ENCODE measurements at places on chromosomes 16 and 17.
A peak's percentile ranks its signal among the peaks of the same experiment; 100 is the strongest.

GRCh38 chr17:67509390-67510287, 132.6 kb downstream of the PITPNC1 start:
- no peak for DNase-seq

DNA sequence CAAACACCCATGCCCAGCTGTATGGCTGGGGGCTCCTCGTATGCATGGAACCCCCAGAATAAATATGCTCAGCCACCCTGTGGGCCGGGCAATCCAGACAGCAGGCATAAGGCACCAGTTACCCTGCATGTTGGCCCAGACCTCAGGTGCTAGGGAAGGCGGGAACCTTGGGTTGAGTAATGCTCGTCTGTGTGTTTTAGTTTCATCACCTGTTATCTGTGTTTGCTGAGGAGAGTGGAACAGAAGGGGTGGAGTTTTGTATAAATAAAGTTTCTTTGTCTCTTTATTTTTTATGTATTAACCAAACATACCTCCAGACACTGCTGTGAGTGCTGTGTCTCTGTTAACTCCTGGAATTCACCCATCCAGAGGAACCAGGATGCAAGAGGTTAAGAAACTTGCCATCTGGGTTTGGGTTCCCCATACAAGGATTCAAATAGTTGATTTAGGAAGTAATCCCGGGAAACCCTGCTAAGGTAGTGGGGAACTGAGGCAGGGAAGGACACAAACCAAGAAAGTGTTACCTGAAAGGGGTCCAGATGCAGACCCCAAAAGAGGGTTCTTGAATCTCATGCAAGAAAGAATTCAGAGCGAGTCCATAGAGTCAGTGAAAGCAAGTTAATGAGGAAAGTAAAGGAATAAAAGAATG, 37.4 kb upstream of the IL21R start:
- DNase-seq, result no peak

DNA sequence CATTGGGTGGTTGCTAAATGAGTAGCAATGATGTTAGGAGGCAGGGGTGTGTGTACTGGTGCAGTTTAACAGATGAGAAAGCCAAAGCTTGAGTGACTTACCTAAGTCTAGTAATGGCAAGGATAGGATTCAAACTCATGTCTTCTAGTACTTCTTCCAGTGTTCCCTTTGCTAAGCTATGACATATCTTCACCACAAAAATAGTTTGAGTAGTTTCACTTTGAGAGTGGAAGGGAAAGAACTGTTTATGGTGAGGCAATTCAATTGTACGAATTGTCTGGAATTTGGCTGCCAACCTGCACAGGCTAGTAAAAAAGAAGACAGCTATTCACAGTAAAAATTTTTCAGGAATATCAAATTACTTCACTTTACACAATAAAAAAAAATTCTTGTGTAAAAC, 138.0 kb downstream of the NLK start:
- DNase-seq, result no peak

GRCh38 chr17:17985555-17985954, 12.9 kb downstream of the DRC3 start:
- no peak for DNase-seq

GRCh38 chr16:20610892-20611349, 34.8 kb upstream of the ACSM2B start:
- no peak for DNase-seq

- DNase-seq, result no peak
Measured at GRCh38 chr17:50051606-50052005, 4.3 kb upstream of the ITGA3 start.

DNA sequence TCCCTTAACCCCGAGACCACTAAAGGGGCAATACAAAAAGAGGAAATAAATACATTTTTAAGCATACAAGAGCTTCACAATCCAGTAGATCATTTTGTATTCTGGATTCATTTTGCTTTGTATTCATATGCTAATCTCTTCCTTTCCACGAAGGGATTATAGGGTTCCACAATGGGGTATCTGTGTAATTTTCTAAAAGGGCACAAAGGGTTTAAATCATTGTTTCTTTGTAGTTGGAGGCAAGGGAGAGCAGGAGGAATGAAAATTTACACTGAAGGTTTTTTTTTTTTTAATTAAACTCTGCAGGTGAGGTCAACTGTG, 592 bp upstream of the NUFIP2 start:
- DNase-seq, result no peak

DNA sequence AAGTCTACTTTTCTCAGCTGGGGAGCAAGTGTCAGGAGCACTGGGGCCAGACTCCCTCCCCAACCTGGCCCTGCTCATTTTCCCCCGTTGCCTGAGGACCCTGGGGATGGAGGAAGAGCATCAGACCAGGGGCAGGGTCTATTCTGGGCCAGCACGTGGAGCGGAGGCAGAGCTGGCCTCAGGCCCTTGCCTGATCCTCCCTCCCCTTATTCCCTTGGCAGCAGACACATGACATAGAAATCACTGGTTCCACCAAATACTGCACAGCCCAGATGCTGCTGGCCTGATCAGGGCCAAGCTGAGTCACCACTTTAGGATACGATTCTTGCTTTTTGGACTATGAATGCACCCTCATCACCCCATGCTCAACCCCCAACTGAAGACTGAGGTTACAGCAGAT, 15.8 kb upstream of the AGRP start:
- DNase-seq, result no peak

GRCh38 chr17:78474614-78475146, 96.2 kb downstream of the PGS1 start:
- no peak for DNase-seq

DNA sequence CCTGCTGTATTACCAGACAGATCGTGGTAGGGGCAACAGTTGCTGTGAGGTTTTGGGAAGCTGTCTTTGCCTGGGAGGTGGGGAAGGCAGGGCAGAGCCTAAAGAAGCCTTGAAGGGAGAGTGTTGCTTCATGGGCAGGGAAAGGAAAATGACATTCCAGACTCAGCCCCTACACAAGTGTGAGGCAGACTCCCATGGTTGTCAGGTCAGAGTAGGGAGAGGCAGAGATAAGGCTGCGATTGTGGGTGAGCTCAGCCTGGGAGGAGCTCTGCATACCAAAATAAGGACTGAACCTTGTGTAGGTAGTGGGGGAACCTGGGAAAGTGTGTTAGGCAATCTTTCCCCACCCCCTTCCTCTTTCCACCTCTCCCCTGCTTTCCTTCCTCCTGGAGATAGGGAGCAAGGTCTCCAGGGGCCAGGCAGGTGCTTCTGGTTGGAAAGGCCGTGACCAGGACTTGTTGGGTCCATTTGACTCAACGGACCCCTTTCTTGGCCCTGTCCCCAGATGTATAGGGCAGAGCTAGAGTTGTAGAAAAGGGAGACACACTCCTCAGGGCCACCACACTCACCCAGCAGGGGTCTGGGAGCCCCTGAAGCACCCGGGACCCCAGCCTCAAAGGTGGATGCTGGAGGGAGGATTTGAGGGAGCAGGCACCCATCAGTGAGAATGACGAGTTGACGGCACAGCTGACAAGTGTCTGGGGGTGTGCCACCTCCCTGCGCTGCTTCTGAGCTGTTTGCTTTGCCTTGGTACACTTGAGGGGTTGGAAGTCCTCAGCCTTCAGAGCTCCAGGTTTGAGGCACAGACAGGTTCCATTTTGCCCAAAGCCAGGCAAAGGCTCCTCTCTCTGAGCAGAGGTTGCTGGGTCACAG, 18.5 kb upstream of the TOB1 start:
- no peak for DNase-seq

DNA sequence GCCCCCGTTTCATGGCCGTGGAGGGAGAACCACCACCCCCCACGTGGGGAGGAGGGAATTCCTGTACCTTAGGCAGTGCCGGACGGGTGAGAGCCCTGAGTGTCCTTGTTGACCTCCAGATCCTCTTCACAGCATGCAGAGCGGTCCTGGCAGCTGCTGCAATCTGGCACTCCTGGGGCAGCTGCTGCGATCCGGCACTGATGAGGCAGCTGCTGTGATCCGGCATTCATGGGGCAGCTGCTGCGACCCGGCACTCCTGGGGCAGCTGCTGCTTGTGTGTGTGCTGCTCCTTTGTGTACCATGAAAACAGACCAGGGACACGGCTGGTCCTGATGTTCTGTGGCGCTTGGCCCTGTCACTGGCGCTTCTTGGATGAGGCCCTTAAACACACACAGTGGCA, 12.8 kb downstream of the ZNF778 start:
- DNase-seq, result peak; percentile 35

GRCh38 chr16:75570396-75571065, 4.4 kb downstream of the GABARAPL2 start:
- DNase-seq, result no peak

DNA sequence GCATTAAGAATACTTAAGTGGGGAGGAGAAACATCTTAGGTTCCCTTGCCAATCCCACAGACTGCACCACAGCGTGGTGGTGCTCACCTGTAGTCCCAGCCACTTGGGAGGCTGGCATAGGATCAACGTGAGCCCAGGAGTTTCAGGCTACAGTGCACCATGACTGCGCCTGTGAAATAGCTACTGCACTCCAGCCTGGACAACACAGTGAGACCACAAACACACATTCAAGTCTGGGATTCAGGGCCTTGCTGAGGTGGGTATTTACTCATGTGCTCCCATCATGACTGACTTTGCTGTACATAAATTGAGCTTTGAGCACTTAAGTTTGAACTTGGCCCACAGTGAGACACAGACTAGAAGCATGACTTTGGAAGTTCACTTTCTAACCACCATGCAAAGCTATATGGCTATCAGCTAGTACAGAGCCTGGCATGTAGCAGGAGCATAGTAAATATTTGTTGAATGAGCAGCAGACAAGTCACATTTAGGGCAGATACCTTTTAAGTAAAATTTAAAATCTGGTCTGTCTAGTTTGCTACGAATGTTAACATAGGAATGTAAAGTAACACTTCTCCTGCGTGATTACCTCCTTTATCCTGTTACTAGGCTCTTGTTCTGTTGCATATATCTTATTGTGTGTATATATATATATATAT, 33.5 kb downstream of the CEP95 start:
- DNase-seq, result no peak

DNA sequence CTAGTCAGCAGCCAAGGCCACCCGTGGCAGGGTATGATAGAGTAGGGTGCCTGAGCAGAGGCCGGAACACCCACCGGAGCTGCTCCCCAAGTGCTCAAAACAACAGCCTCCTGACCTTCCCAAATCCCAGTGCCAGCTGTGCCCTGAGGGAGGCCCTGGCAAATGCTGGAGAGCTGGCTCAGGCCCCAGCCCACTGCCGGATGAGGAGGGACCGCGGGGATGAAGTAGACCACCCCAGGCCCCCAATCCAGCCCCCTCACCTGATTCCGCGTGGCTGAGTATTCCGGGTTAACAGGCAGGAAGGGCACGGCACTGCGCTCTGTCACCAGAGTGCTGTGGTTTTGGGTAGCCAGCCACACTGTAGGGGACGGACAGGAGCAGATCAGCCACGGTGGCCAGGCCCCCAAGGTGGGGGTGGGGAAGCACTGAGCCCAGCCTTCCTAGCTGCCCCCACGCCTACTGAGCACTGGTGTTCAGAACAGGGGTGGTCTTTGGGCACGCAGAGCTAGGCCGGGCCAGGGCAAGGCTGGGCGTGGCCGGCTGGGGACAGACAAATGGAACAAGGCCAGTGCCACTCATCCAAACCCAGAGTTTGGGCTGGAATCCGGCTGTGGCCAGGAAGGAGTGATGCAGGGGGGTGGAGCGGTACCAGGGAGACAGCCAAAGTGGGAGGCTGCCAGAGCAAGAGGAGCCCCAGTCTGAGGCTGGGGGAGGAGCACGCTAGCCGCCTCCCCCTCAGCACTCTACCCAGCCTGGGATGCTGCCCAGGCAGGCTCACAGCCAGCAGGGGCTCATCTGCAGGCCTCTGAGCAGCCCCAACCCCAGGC, 9.1 kb downstream of the TP53I13 start:
- DNase-seq, result no peak

GRCh38 chr17:29571883-29572681, 3.6 kb downstream of the TP53I13 start:
- DNase-seq, result no peak

DNA sequence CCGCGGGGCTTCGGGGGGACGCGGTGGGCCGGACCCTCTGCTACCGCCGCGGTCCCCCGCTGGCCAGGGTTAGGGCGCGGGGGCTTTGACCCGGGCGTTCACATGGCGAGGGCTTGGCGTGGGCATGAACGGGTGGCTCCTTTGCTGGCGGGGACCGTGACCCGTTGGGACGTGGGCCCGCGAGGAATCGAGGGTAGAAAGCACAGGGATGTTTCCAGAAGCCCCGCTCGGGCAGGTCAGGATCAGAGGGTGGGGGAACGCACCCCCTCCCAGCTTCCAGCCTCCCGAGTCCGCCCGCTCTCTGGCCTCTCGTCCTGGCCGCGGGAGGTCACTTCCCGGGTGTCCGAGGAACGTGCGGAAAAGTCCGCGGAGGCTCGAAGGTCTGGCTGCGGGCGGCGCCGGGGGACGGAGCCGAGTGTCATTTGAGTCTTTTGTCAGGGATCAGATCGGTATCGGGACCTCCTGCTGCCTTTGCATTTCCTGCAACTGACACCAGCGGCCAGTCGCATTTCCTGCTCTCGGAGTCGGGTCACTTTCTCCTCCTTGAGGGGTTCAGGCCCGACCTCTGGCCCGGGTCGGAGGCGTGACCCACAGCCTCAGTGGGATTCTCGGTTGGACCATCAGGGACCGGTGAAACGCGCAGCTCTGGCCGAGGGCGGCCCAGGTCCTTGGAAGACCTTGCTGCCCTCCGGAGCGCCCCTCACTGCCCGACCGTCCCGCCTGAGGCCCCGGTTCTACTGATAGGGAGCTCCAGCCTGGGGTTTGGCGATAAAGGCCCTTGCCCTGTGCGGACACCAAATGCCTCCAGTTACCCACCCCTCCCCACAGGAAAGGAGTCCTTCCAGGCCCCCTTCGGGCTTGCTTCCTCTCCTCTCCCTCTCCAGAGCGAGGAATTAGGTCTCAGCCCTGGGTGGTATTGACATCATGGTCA, 702 bp upstream of the WNT3 start:
- no peak for DNase-seq

- no peak for DNase-seq
Measured at GRCh38 chr17:70527364-70527888, 358.1 kb downstream of the KCNJ2 start.

DNA sequence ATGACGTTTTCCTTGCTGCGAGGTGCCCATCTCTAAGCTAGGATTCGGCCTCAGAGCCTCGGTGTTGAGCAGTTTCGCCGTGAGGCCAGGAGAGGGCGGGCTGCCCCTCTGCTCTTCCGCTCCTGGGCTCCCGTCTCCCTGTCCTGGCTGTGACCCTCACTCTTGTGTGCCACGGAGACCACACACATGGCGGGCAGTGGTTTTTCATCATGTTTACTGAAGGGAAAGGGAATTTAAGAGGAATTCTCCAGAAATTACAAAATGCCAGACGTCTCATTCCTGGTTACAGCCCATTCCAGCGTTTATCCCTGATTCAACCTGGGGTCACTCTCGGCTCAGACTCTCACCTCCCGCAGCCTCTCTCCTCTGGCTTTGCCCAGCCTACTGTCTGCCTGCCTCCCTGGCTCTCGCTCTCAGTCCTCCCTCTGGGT, 96.8 kb upstream of the ELAC2 start:
- peak; percentile 35 for DNase-seq

All from NCI-H774 (cell line).